Inflammatory macrophage treated with lipopolysaccharide for 4 hours (primary cell): ENCODE measurements at places on chromosomes 2 and 18.

- DNase-seq = peak; percentile 40
Observed at GRCh38 chr18:35143622-35144596, 96.9 kb upstream of the ZNF397 start.

DNA sequence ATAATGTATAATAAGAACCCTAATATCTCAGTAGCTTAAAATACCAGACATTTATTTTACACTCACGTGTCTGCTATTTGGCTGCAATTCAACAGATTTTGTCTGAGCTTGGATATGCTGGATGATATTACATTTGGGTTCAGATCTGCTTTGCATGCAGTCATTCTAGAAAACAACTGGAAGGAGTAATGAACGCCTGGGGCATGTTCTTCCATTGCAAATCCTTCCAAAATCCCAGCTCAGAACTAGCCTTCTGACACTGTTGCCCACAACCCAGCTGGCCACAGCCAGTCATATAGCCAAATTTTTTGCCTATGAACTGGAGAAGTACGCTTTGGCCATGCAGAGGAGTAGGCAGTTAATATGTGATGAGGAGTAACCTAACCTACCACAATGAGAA is 597.8 kb upstream of the VRK2 start:
- no peak for DNase-seq

DNA sequence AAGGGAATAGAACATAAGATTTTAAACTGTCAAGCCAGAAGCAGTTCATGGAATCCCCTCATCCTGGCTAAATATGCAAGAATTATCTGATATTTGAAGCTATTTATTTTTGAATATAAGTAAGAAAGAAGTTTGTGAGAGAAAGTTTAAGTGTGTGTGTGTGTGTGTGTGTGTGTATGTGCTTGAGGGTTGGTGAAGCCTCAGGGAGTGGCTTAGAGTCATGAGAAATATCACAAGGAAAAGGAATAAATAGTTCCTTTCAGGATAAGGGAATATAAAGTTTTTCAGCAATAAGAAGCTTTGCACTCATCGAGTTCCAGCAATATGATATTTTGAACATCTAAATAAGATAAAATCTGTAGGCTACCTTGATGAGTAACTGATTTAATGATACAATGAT is 359.6 kb downstream of the MEIS1 start:
- DNase-seq = no peak

DNA sequence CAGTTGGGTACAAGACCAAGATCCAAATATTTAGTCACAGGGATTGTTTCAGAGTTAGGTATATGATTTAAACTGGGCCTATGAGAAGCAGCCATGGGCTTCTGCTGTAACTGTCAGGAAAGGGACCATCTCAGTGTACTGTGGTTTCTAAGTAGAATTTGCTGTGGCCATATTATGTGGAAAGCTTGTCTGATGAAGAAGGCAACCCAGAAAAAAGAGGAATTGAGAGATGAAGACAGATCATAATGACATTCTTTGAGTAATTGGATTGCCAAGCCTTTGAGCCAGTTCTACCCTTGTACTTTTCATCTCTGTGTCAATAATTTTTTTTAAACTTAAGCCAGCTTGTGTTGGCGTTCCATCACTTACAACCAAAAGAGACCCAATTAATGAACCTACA is 259.6 kb downstream of the NUP35 start:
- DNase-seq = no peak

GRCh38 chr2:71607151-71607889 is 154.0 kb downstream of the DYSF start:
- no peak for DNase-seq

GRCh38 chr2:101516823-101517690 is 42.1 kb upstream of the RFX8 start:
- DNase-seq = peak; percentile 76

DNA sequence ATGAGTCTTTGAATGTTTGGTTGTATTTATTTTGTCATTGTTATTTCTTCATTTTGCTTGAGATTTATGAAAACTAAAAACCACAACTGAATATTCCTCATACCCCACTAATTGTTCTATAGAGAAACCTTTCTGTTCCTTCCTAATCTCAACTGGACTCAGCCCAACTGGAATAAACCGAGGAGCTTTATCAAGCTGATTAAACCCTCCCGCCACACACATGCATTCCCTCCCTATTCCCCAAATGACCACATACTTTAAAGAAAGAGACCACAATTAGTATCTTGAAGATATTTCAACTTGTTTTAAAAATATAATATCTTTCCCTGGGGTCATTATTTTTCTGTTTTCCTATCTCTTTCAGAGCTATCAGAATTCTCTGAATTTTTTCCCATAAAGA is 107.5 kb downstream of the OSR1 start:
- no peak for DNase-seq

GRCh38 chr2:107419191-107419590 is 407.5 kb upstream of the RGPD4 start:
- no peak for DNase-seq

DNA sequence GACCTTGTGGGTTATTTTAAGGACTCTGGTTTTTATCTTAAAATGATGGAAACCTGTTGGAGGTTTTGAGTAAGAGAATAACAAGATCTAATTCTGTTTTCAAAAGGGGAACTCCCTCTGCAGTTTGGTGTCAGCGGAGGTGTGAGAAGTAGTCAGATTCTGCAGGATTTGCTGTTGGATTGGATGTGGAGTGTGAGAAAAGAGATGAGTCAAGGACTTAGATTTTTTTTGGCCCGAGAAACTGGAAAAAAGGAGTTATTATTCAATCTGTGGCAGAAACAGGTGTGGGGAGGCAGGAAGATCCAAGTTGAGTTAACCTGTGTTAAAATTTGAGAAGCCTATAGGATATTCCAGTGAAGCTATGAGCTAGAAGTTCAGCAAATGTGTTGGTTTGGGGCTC is 337.2 kb upstream of the FANCL start:
- no peak for DNase-seq

- peak; percentile 82 for DNase-seq
Observed at GRCh38 chr2:110804915-110805314, 72.5 kb downstream of the ACOXL start.

DNA sequence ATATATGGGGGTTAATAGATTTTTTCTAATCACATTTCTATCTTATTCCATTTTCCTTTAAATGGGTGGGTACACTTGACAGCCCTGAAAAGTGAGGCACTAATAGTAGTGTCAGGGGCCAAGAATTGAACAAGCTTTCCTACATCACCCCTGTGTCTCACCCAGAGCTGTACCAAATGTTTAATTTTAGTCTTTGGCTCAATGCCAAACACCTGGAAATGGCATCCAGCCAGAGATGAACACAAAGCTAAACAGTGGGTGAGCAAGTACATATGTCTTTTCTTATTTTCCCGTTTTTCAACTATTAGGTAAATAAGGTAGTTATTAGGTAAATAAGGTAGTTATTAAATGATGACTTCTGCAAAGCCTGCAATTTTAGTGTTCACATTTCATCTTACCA is 276.3 kb upstream of the ERBB4 start:
- no peak for DNase-seq

- DNase-seq = no peak
Observed at GRCh38 chr2:227813229-227813561, 447 bp upstream of the CCL20 start.

GRCh38 chr2:64643838-64644457 is 9.8 kb downstream of the SERTAD2 start:
- DNase-seq = no peak

DNA sequence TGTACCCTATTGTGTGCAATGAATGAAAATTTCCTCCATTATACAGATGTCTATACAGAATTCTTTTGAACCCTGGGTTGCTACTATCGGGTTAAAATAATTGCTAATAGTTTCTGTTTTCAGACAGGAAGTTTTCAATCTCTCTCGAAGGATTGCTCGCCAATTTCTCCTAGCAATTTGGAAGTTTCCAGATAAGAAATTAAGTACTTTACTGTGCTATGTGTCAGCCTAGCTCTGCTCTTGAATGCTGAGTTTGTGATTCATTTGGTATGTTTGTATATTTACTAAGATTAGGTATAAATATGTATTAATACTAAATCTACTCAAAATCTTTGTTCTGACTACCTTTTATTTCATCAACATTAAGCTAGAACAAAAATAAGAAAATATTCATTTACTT is 74.6 kb upstream of the ARL5A start:
- no peak for DNase-seq

- DNase-seq = no peak
Observed at GRCh38 chr2:216860426-216861137, 718 bp upstream of the TNP1 start.

DNA sequence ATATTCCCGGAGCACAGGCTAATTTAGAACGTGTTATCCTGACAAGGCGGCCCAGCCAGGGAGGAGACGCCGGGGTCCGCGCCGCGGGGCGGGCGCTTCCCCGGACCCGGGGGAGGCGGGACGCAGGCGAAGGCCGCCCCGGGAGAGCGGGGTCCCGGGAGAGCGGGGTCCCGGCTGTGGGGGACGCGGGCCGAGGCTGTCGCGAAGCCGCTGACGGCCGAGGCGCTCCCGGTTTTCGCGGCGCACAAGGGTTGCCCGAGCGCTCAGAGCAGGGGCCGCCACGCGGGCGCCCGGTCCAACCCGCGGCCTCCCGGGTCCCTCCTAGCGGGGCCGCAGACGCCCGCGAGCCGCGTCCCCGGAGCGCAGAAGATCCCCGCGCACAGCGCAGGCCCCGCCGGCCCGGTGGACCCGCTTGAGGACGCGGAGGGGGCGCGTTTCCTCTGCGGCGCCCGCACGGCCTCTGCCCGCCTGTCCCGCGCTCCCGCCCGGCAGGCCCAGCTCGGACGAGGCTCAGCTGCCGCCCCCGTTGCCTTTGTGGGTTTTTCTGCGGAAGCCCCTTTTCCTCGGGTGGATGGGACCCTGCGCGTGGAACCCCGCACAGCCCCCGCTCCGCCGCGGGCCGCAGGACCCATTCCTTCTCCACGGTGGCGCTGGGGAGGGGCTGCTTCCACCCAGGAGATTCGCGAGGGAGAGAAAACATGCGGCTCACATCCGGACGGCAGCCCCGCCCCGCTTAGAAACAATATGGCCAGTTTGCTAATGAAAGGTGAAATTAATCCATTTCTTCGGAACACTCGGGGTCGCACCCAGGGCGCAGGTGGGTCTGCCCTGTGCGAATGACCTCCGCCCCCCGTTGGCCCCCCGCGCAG is 9.6 kb upstream of the KCNG2 start:
- no peak for DNase-seq

DNA sequence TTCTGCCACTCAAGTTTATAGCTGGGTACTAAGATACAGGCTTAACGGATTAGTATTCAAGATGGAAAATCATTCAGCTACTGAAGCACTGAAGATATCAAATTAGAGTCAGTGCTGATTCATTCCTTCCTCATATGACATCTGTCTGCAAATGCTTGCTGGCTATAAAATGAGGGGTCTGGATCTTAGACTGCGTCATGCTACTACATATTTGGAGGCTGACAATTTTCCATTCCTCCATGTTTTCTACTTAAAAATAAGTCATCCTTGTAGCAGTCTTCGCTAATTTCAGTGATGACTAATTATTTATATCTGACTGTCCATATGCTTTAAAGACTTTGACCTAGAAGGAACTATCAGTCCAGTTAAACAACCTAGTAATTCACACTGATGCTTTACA is 233.4 kb downstream of the RIT2 start:
- DNase-seq = no peak

- DNase-seq = no peak
Observed at GRCh38 chr2:187461294-187462261, 13.5 kb upstream of the CALCRL start.

DNA sequence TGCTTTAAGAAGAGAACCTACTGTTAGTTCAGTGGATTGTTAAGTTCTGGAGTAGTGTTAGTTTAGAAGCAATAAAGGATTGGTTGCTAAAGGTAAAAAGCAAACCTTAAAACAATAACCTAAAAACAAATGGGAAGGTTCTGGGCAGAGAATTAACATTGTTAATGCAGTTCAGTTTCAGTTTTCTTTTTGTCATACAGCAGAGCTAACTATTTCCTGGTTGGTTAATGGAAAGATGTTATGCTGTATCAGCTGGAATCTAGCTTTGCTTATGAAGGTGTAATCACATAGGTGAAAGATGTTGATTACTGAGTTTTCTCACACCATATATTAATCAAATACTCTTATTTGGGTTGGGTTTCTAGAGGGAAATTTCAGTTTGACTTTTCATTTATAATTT is 23.8 kb downstream of the SMAD4 start:
- peak; percentile 58 for DNase-seq

DNA sequence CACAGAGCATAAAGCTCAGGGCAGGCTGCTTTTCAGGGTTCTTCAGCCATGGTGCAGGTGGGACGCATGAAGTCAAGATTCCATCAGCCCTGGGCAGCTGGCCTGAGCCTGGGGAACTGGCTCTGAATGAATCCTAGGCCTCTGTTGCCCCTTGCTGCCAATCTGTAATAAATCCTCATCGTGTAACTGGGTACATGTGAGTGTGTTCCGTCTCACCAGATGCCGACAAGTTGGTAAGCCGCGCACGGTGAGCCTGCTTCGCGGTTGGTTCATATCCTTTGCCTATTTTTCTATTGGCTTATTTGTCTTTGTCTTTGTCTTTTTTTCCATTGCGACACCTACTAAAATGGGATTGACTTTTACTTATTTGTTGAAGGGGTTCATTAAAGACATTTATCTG is 27.7 kb downstream of the B3GNT7 start:
- no peak for DNase-seq

GRCh38 chr18:58863539-58864145 is 1.0 kb upstream of the ZNF532 start:
- DNase-seq = peak; percentile 37

- peak; percentile 72 for DNase-seq
Observed at GRCh38 chr18:70234667-70235459, 29.4 kb upstream of the RTTN start.

- DNase-seq = no peak
Observed at GRCh38 chr2:44570777-44571176, 209.0 kb downstream of the CAMKMT start.

DNA sequence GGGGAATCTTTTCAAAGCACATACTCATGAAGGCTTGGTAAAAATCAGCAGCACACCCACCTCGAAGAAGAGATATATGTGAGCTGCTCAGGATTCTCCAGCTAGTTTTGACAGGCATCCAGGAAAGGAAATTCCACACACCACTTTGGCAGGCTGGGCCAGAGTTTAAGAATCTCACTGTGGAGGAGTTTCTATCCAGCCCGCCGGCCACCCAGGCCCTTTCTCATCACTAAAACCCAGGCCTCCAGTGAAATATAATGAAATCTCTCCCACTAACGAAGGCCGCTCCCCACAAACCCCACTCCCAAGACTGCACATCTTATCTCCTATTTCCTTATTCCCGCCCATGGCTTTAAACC is 202.0 kb downstream of the GLI2 start:
- DNase-seq = no peak

DNA sequence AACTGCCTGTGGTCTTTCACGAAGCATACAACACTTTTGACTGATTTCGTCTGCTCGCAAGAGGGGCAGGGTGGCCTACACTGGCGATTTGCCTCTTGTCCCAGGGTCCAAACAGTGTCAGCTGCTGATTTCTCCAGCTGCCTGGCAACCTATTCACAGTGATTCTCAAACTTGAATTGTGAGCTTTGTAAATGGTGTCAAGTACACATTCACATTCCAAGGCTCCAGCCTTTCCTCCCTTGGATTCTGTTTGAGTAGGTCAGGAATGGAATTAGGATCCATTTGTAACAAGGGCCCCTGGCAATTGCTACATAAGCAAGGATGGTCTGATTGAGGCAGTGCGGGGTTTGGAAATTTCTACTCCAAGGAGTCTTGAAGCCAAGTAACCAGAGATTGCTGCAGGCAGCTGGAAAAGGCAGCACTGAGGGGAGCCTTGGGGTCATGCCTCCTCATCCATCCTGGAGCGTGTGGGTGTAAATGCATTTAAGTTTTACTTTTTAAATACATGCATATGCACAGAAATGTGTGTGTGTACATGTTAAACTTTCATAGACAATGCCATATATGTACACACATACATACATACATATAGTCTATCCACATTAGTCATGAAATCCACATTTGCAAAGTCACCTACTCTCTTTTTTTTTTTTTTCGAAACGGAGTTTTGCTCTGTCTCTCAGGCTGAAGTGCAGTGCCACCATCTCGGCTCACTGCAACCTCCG is 86.8 kb upstream of the UXS1 start:
- DNase-seq = no peak
